ENCODE measurements at places on chromosomes 3 and 15. TPM values are rescaled to one million over a fixed set of nuclear protein-coding genes. Genes with fewer than 3 reads are reported as not detected.

GRCh38 chr15:52151353-52151752 lies 38.8 kb upstream of the BCL2L10 start:
- no peaks in the 10 kb centered on the region for H3K4me1 ChIP-seq
- H3K4me3 ChIP-seq: no peak overlapping the region
- H3K27ac ChIP-seq: no peak overlapping the region
- H3K27me3 ChIP-seq: no peaks in the 10 kb centered on the region
- H3K36me3 ChIP-seq: peaks cover 15% of the 10 kb centered on the region
- no peak for DNase-seq

- H3K4me1 ChIP-seq: no peaks in the 10 kb centered on the region
- DNase-seq: no peak
- H3K36me3 ChIP-seq: no peaks in the 10 kb centered on the region
- no peak overlapping the region for H3K4me3 ChIP-seq
- H3K27me3 ChIP-seq: no peaks in the 10 kb centered on the region
Observed at GRCh38 chr15:55708720-55709119, 34.2 kb downstream of the PRTG start.

- H3K4me1 ChIP-seq: no peaks in the 10 kb centered on the region
- no peak for DNase-seq
- H3K27me3 ChIP-seq: no peaks in the 10 kb centered on the region
- no peak overlapping the region for H3K4me3 ChIP-seq
- H3K27ac ChIP-seq: no peak overlapping the region
Observed at GRCh38 chr15:79002581-79002980, 57.7 kb upstream of the CTSH start.

DNA sequence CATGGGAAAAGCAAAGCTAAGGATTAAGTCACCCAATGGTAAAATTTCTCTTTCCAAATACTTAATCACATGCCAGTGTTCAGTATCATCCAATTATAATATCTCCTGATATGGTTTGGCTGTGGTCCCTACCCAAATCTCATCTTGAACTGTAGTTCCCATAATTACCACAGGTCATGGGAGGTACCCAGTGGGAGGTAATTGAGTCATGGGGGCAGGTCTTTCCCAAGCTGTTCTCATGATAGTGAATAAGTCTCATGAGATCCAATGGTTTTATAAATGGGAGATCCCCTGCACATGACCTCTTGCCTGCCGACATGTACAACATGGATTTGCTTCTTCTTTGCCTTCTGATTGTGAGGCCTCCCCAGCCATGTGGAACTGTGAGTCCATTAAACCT lies 26.1 kb upstream of the NMB start:
- peaks cover 3% of the 10 kb centered on the region for H3K36me3 ChIP-seq
- H3K27ac ChIP-seq: no peak overlapping the region
- DNase-seq: no peak
- no peak overlapping the region for H3K4me3 ChIP-seq
- no peaks in the 10 kb centered on the region for H3K4me1 ChIP-seq

GRCh38 chr3:40120806-40121205 lies 188.7 kb upstream of the EIF1B start:
- no peak for DNase-seq
- H3K36me3 ChIP-seq: no peaks in the 10 kb centered on the region
- no peaks in the 10 kb centered on the region for H3K27me3 ChIP-seq

- no peak overlapping the region for H3K4me3 ChIP-seq
- no peak overlapping the region for H3K27ac ChIP-seq
- DNase-seq: no peak
- no peaks in the 10 kb centered on the region for H3K27me3 ChIP-seq
- H3K36me3 ChIP-seq: no peaks in the 10 kb centered on the region
Observed at GRCh38 chr15:38553071-38553470, 11.5 kb downstream of the RASGRP1 start.

DNA sequence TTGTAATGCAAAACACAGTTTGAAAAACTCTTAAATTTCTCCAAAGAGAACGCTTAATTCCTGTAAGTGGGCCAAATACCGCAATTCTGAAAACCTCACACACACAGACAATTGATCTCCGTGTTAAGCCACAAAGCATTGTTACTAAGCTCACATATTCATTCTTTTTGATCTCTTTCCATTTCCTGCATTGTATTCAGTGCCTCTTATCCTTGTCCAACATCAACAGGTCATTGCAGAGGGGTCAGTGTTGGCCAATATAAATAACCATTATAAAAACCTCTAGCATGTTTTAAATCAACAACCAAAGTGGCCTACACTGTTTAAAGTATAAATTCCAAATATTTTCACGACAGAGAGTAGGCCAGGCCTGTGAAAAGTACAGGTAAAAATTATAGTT lies 171.1 kb downstream of the PDZRN3 start:
- no peaks in the 10 kb centered on the region for H3K27me3 ChIP-seq
- H3K4me3 ChIP-seq: no peak overlapping the region
- DNase-seq: no peak
- no peaks in the 10 kb centered on the region for H3K4me1 ChIP-seq
- H3K27ac ChIP-seq: no peak overlapping the region

- no peaks in the 10 kb centered on the region for H3K27me3 ChIP-seq
- H3K4me1 ChIP-seq: no peaks in the 10 kb centered on the region
- no peak overlapping the region for H3K27ac ChIP-seq
- DNase-seq: no peak
- H3K4me3 ChIP-seq: no peak overlapping the region
- H3K36me3 ChIP-seq: no peaks in the 10 kb centered on the region
Observed at GRCh38 chr3:99928771-99929744, 111.4 kb downstream of the CMSS1 start.

- peaks cover 14% of the 10 kb centered on the region for H3K4me1 ChIP-seq
- DNase-seq: no peak
- H3K27me3 ChIP-seq: no peaks in the 10 kb centered on the region
Observed at GRCh38 chr3:184599143-184599542, 37.6 kb downstream of the EPHB3 start.

- no peak overlapping the region for H3K4me3 ChIP-seq
- no peak for DNase-seq
- H3K27me3 ChIP-seq: no peaks in the 10 kb centered on the region
- H3K36me3 ChIP-seq: no peaks in the 10 kb centered on the region
Observed at GRCh38 chr3:47482366-47482765, 6.6 kb upstream of the SCAP start.

DNA sequence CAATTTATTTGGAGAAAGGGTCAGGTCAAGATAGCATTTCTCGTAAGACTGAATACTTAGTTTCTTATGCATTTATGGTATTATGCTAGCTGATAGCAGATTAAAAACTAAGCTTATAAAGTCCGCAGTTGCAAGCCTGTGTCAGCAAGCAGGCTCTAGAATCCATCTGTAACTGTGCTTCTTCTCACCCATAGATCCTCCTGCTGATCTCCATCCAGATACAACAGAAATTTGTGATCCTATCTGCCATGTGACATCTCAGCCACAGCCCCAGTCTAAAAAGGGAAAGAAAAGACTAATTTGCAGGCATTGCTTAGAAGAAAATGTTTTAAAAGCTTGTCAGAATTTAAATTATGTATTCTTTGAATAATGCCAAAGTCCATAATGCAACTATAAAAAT lies 265.4 kb upstream of the CCDC54 start:
- H3K27ac ChIP-seq: no peak overlapping the region
- H3K36me3 ChIP-seq: no peaks in the 10 kb centered on the region
- no peak for DNase-seq
- H3K27me3 ChIP-seq: no peaks in the 10 kb centered on the region
- H3K4me3 ChIP-seq: no peak overlapping the region

GRCh38 chr15:66480267-66480666 lies 17.3 kb downstream of the SNAPC5 start:
- H3K27ac ChIP-seq: no peak overlapping the region
- peaks cover 37% of the 10 kb centered on the region for H3K4me1 ChIP-seq
- no peaks in the 10 kb centered on the region for H3K36me3 ChIP-seq
- DNase-seq: no peak

DNA sequence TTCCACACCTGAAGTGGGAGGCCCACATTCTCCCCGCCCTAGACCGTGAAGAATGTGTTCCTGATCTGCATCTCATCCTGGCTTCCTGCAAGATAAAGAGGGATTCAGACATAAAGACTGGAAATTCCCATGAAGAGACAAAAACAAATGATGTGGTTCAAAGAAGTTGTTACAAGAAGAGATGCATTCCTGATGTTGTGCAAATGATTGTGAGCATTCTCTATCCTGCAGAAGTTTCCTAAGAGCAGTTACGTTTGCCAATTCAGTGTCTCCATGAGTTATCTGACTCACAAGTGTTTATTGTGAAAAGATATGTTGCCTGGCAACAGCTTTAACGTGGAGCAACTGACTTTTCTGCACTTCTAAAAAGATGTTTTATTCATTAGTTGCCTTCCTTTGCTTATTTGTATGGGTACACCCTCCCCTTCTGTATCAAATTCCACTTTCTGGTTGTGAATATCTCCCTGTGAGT lies 107.8 kb downstream of the ZIC4 start:
- no peak overlapping the region for H3K4me3 ChIP-seq
- H3K27me3 ChIP-seq: no peaks in the 10 kb centered on the region
- no peak for DNase-seq
- no peaks in the 10 kb centered on the region for H3K4me1 ChIP-seq
- no peak overlapping the region for H3K27ac ChIP-seq

DNA sequence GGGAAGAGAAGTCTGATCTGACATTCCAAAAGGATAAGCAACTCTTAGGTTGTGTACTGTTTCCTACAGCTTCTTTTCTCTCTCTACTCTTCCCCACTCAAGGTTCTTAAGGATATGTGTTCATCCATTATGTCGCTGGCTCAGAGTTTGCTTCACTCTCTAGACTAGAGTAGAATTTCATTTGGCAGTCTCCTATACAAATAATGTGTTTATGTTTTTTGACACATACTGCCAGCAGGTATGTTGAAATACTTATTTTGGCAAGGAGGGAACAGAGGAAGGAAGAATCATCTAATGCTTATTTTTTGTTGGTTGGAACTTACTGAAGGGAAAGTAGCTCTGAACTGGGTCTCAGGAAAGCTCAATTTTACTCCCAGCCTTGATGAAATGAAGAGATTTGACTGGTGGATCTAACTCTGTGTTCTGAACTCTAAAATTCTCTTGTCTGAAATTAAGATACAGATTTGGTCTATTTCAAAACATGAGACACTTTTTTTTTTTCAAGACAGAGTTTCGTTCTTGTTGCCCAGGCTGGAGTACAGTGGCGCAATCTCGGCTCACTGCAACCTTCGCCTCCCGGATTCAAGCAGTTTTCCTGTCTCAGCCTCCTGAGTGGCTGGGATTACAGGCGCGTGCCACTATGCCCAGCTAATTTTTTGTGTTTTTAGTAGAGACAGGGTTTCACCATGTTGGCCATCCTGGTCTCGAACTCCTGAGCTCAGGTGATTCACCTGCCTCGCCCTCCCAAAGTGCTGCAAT lies 7.6 kb upstream of the EMC3 start:
- no peak for DNase-seq
- H3K27me3 ChIP-seq: no peaks in the 10 kb centered on the region
- H3K36me3 ChIP-seq: no peaks in the 10 kb centered on the region

- no peaks in the 10 kb centered on the region for H3K36me3 ChIP-seq
- H3K4me1 ChIP-seq: no peaks in the 10 kb centered on the region
- no peak overlapping the region for H3K27ac ChIP-seq
- no peak overlapping the region for H3K4me3 ChIP-seq
- H3K27me3 ChIP-seq: no peaks in the 10 kb centered on the region
Observed at GRCh38 chr3:12700800-12701199, 36.9 kb upstream of the RAF1 start.

DNA sequence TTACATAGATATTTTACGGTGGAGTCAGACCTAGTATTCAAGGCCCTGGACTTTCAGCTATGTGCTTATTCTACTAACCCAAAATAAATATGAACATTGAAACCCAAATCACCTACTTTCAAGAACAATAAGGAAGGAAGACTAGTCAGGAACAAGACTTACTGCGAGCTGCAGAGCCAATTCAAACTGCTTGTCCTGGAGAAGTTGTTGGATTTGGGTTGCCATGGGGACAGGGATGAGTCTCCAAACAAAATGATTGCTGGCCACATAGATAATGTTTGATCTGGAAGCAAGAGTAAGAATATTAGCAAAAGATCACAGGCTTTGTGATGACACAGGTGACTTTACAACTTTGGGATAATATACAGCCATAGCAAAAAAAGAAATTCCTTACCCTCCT lies 21.6 kb upstream of the PLA2G4F start:
- H3K27me3 ChIP-seq: no peaks in the 10 kb centered on the region
- H3K4me1 ChIP-seq: no peaks in the 10 kb centered on the region
- peaks cover 52% of the 10 kb centered on the region for H3K36me3 ChIP-seq
- no peak overlapping the region for H3K27ac ChIP-seq
- H3K4me3 ChIP-seq: no peak overlapping the region

DNA sequence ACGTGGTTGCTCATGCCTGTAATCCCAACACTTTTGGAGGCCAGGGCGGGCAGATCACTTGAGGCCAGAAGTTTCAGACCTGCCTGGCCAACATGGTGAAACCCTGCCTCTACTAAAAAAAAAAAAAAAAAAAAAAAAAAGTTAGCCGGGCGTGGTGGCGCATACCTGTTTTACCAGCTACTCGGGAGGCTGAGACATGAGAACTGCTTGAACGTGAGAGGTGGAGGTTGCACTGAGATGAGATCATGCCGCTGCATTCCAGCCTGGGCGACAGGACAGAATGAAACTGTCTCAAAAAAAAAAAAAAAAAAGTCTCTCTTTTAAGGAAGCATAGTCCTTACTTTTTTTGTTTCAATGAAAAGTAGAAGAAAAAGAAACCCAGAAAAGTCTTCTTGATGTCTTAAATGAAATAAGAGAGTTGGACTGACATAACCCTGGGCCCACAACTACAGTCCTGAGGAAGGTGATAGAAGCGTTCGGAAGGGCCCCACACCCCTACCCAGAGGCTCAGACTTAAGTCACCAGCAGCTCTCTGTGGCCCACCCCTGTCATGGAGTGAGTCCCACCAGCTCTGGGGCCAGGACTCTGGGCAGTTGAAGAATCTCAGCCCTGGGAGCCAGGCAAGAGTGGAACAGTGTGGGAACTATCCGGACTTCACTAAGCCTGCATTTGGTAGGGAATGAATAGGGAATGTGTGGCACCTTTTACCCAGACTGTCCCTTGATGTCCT lies 2.6 kb downstream of the NME9 start:
- H3K4me1 ChIP-seq: peaks cover 10% of the 10 kb centered on the region
- no peaks in the 10 kb centered on the region for H3K27me3 ChIP-seq
- H3K4me3 ChIP-seq: no peak overlapping the region
- H3K27ac ChIP-seq: no peak overlapping the region

DNA sequence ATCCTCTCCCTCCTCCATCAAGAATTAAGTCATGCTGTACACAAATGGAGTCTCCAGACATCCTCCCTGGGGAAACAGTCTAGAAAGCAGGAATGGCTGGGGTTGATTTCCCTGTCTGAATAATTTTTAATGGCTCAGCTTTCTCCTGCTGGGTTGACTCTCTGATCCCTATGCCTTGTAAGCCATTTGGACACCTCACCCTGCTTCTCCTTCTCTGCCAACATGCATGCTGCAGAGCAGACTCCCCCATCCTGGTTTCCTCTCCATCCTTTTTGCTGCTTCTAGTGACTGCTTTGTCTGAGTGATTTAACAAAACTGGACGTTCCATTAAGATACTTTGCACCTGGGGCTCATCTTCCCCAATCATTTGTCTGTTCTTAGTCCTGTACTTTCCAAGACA lies 22.2 kb downstream of the SV2B start:
- no peaks in the 10 kb centered on the region for H3K27me3 ChIP-seq
- no peak overlapping the region for H3K27ac ChIP-seq
- H3K4me1 ChIP-seq: no peaks in the 10 kb centered on the region
- H3K4me3 ChIP-seq: no peak overlapping the region
- H3K36me3 ChIP-seq: no peaks in the 10 kb centered on the region

The TNFSF10 gene
- 55.4 TPM for total RNA-seq

The CFAP20DC gene
- 0.98 TPM for total RNA-seq

The NMNAT3 gene
- 3.5 TPM for total RNA-seq

The TGM4 gene
- total RNA-seq: not detected

The TMEM266 gene
- total RNA-seq: not detected

The CLDN1 gene
- 92.0 TPM for total RNA-seq

The IQCH gene
- 1.6 TPM for total RNA-seq

The CYP8B1 gene
- total RNA-seq: 490 TPM

The UBR1 gene
- 17.1 TPM for total RNA-seq

The SUSD5 gene
- 0.19 TPM for total RNA-seq

The GP5 gene
- total RNA-seq: 0.17 TPM
